ENCODE measurements at places on chromosomes 5 and 9.

GRCh38 chr9:107487521-107488374 lies 1.8 kb downstream of the KLF4 start:
- no peak for DNase-seq

GRCh38 chr5:21844960-21845359 lies 1008.2 kb downstream of the CDH12 start:
- no peak for DNase-seq

- no peak for DNase-seq
Measured at GRCh38 chr9:129342591-129343423, 164.7 kb upstream of the IER5L start.

DNA sequence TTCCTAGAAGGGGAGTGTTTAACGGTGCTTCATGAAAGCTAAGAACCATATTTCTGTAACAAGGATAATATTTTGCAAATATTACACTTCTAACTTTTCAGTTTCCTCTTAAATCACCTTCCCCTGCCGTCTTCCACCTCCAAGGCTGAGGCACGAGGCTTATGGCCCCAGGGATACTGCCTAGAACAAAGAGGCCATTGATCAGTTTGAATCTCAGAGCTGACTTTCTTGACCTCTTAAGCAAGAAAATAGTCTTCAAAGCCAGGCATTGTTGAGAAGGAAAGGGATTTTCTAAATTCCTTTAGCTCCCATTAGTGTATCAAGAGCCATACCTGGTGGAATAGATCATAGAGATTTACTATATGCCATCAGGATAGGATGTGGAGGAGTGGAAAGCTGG lies 566.2 kb downstream of the BNC2 start:
- no peak for DNase-seq

DNA sequence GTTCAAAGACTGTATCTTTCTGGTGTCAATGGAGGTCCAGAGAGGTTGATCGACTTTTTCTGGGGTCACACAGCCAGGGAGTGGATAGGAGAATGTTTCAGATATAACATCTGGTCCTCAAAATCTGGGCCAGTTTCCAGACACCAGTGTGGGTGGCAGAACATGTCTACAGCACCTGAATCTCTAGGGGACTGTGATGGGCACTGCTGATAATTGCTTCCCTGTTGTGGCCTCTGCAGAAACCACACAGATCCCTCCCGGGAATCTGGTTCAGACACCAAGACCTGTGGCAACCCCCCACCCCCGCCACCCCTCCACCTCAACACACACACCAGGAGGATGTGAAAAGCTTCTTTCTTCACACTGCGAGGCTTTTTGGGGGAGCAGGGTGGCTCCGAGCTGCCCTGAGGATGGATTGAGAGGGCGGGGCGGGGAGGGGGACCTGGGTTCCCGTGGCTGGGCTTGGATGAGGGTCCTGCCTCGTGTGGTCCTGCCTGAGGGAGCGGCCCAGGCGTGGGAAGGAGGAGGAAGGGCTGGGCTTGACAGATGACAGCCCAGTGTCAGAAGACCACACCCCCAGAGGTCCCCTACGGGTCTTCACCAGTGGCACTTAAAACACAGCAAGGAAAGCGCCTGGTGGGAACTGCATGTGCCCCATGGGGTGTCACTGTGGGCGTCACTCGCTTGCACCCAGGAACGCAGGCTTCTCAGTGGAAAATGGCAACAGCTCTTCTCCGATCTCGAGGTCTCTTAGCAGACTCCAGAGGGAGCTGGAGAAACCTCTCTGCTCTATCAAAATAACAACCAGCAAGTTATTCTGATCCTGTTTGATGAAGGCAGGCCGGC lies 55.2 kb downstream of the TRIP13 start:
- no peak for DNase-seq

DNA sequence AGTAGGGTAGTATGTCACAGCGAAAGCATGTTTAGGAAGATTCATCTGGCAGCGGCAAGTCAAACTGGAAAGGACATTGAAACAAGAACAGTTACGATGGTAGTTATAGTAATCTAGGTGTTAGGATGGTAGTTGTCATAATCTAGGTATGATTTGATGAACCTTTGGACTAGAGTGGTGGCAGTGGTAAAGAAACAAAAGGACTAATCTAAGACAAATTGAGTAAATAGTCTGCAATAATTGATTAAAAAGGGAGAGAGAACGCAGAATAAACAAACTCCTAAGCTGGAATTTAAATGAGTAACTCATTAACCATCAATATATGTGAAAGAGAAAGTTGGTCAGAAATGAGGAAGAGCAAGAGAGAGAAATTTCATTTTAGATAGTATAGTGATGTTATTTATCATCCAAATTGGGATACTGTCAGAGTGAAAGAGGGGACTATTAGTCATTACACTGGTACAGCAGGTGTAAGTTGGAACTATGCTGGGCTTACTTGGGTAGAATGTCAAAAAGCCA lies 56.8 kb downstream of the MTREX start:
- DNase-seq = no peak

Data from BJ (cell line).